Substantia nigra (tissue), 51 donors: ENCODE measurements at places on chromosomes 7 and 10.

DNA sequence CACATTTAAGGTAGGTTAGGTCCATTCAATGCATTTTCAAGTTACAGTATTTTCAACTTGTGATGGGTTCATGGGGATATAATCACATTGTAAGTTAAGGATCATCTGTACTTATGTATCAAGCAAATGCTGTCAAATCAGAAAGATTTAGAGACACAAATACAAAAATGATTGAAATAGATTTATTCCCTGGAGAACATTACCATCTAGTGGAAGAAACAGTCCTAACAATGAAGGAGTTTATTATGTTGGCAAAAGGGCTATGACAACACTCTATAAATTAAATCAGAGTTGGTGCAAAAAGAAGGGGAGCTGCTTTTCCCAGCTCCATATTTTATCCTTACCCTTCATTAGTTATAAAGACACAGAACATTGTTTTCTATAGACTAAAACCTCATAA is 69.0 kb downstream of the PRSS58 start:
- DNase-seq = no peak

DNA sequence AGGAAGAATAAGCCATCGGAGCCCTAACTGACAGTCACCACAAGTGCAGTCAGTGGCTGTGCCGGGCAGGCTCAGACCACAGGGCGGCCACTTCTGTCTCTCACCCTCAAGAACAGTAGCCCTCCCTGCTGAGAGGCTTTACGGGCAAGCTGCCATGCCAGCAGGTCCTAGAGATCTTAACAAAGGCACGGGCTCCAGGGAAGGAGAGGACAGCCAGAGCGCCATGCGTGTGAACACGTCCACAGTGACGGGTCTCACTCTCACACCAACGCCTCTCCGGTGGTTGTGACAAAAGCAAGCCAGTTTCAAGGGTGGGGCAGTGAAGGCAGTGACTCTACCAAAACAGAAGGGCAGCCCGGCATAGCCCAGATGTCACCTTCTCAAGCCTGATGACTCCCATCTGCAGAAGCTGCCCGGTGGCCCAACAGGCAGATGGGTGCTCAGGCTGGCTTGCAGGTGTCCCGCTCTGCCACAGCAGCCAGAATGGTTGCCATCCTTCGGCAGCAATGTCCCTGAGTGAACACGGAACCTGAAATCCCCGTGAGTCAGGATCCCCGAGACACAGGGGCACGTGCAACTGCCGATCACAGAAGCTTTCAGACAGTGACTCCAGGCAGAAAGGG is 102.0 kb downstream of the FAM53B start:
- DNase-seq = no peak

- no peak for DNase-seq
Observed at GRCh38 chr7:146321301-146321700, 204.7 kb downstream of the CNTNAP2 start.

DNA sequence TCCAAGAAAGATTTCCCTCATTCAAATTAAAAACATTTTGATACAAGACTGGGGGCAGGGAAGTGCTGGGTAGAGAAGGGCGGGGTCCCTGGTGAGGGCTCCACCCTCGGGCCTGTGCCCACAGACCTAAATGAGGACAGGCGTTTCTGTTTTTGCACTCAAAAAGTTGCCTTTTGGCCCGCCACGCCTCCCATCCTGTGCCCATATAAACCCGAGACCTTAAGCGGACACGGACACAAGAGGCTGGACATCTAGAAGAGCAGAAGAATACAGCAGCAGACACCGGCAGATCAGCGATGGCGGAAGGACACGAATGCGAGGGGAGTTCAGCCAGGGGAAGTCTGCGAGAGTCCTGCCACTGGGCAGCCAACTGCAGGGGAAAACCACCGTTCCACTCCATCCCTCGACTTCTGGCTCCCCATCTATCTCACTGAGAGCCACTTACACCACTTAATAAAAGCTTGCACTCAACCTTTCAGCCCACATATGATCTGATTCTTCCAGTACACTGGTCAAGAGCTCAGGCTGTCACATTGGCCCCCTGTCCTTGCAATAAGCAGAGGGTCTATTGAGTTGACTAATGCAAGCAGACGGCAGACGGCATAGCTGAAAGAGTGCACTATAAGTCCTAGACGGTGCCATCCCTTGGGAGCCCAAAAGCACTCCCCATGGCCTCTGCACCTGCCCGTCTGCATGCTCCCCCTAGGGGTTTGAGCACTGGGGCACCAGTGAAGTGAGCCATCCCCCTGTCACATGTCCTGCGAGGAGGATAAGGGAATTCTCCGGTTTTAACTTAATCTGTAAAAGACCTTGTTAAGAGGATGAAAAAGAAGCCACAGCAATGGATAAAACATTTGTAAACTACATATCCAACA is 181.8 kb upstream of the PRSS1 start:
- DNase-seq = no peak

- DNase-seq = no peak
Observed at GRCh38 chr10:30348378-30348776, 701 bp downstream of the MTPAP start.

DNA sequence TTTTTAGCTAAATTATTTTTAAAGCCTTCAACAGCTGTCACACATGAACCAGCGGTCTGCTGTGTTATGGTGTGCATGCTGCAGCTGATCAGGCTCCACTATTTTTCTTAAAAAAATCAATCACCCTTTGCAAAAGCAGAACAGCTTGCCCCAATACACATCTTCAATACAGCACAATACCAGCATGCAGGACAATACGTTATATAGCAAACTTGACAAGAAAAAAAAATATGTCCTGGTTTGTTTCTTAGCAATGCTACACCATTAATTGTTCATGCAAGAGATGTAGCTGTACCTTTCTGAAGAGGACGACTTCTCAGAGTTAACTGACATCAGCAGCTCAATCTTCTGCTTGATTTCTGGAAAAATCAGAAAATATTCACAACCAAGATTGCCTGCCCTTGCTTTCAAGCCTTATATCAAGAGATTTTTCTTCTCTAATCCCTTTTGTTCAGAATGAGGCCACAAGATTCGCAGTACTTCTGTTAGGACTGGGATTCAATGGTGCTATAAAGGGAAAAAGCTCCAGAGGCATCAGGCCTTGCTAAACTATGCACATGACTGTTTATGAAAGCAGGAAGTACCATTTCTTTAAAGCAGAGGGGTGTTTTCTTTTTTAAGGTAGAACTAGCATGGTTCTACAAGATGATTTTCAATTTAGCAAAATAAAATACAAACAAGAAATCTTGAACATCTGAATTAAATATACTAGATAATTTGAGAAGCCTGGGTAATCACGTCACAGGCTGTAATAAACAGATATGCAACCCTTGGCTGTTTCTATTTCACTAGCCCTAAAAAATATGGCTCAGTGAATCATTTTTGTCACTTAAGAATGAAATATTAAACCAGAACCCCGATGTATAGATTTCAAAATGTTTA is 120.0 kb downstream of the SRPK2 start:
- DNase-seq = peak; percentile 7

GRCh38 chr10:75672842-75673241 is 241.4 kb downstream of the LRMDA start:
- no peak for DNase-seq

- no peak for DNase-seq
Observed at GRCh38 chr7:30458311-30458710, 20.3 kb downstream of the NOD1 start.

DNA sequence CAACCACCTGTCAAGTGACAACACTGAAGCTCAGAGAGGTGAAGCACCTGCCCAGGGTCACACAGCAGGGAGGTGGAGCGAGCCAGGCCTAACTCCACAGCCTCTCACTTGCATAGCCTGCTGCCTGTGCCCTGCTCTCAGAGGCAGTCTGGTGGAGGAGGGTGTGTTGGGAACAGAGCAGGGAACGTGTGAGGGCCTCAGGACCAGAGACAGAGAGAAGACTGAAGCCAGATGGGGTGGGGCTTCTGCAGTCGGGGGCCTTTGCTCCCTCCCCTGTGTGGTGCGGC is 114.0 kb downstream of the PTPN20 start:
- DNase-seq = no peak

- no peak for DNase-seq
Observed at GRCh38 chr10:63145782-63146181, 12.7 kb downstream of the NRBF2 start.

DNA sequence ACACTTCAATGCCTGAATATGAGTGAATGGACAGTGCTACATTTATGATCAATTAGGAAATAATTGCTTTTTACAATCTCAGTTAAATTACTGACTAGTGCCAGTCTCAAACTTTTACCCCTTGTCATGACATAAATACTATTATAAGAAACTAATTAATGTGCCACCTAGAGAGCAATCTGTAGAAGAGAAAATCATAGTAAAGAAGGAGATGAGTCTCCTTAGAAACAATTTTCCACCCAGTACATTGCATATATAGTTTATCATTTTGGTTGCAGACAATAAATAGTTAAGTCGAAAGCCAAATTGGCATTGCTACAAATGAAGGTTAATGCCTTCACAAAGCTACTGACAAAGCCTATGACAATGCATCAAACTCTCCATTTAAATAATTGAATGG is 68.6 kb downstream of the SLC13A1 start:
- no peak for DNase-seq

GRCh38 chr7:93205046-93205445 is 21.2 kb downstream of the HEPACAM2 start:
- DNase-seq = no peak

GRCh38 chr7:107915541-107915940 is 24.6 kb downstream of the DLD start:
- DNase-seq = no peak

- DNase-seq = no peak
Observed at GRCh38 chr10:60171436-60172013, 218.2 kb downstream of the ANK3 start.

GRCh38 chr7:37297546-37297945 is 151.1 kb downstream of the ELMO1 start:
- DNase-seq = no peak

GRCh38 chr10:129809841-129810240 is 154.2 kb downstream of the EBF3 start:
- DNase-seq = no peak

DNA sequence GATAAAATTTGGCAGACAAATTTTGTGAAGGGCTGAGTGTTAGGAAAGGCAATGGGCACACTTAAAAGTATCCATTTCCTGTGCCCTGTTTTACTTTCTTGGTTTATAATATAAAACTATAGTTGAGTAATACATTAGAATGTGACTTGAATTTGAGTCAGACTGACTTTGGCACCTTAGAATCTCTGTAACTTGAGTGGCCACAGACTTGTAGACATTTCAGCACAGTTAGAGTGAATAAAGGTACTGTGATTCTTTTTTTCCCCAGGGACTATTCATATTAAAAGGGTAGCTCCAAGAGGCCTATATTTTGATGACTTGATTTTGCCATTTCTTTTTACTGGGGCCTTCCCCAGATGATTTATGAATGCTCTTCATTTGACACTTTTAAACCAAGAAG is 22.4 kb downstream of the GBF1 start:
- DNase-seq = no peak

- no peak for DNase-seq
Observed at GRCh38 chr10:77919713-77920108, 6.8 kb downstream of the DLG5 start.

DNA sequence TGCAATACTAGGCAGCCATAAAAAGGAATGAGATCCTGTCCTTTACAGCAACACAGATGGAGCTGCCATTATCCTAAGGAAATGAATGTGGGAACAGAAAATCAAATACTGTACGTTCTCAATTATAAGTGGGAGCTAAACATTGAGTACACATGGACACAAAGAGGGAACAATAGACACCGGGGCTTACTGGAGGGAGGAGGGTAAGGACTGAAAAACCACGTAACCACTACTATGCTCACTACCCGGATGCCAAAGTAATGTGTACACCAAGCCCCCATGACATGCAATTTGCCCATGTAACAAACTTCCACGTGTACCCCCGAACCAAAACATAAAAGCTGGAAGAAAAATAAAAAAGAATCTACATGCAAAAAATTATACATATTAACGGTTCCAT is 587.0 kb downstream of the PARD3 start:
- no peak for DNase-seq

GRCh38 chr10:103549349-103549685 is 55.8 kb downstream of the NEURL1 start:
- no peak for DNase-seq
